ENCODE measurements at places on chromosomes 6 and 20. TPM values are rescaled to one million over a fixed set of nuclear protein-coding genes. Genes with fewer than 3 reads are reported as not detected.

The MROH8 gene
- total RNA-seq: 4.3 TPM

The CTAGE9 gene
- not detected for total RNA-seq

The PARD6B gene
- total RNA-seq: 0.64 TPM

The HACE1 gene
- 4.5 TPM for total RNA-seq

The PROKR2 gene
- total RNA-seq: not detected

The ACTL10 gene
- not detected for total RNA-seq

The PACRG gene
- 1.8 TPM for total RNA-seq

The DNMT3B gene
- total RNA-seq: 0.64 TPM

The XKR7 gene
- total RNA-seq: not detected

The PANK2 gene
- total RNA-seq: 12.6 TPM

The CST9L gene
- total RNA-seq: not detected

The SOD2 gene
- total RNA-seq: 3,954 TPM

The ECT2L gene
- not detected for total RNA-seq

All from psoas muscle (tissue), 8 donors.